ENCODE measurements at places on chromosomes 4 and X.

DNA sequence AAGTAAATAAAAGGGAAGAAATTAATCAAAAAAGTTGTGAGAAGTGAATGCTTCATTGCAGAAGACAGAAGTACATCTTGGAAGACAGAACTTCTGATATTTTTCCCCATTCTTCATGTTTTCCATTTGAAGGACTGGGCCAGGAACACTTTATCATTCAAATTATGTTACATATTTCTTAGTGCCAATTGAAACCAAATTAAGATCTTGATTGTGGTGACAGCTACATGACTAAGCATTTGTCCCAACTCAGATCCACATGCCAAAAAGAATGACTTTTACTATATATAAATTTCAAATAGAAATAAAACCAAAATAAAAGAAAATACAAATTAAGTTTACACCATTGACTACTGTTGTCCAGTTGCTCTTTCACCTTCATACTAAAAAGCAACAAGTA lies 14.0 kb upstream of the FGF5 start:
- DNase-seq: no peak

- no peak for DNase-seq
These were observed 187.1 kb downstream of the MGST2 start for GRCh38 chr4:139852612-139853269.

GRCh38 chr4:48594180-48594579 lies 104.1 kb downstream of the ZAR1 start:
- DNase-seq: no peak

DNA sequence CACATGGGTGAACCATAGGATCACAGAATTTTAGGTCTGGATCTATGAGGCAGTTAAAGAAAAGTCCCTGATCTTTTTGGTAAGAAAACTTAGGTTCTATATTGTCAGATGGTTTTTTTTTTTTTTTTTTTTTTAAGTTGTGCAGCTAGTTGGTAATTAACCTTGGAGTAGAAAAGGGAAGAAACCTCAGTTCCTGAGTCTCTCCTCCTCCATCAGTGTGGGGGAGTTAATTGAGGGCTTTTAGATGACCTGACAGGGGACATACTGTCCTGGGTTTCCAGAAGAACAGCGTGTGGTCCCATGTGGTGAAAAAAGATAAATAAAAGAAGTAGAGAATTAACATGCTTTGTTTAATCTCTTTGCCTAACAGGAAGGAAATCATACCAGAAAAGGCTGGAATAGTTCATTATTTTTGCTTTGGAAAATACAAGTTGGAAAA lies 123.7 kb downstream of the ARHGAP10 start:
- DNase-seq: no peak

DNA sequence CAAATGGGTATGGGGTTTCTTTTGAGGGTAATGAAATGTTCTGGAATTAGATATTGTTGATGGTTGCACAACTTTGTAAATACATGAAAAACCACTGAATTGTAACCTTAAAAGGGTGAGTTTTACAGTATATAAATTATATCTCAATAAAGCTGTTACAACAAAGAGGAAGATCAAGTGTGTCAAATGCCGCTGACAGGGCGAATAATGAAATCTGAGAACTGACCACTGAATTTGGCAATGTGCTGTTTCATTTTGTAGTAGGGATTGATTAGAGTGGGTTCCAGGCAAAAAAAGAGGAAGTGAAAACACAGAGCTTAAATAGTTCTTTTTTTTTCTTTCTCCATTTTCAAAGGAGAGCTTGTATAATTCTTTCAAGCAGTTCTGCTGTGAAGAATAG lies 161.1 kb upstream of the NAP1L5 start:
- DNase-seq: no peak

GRCh38 chr4:109631532-109632108 lies 71.6 kb downstream of the MCUB start:
- no peak for DNase-seq

GRCh38 chrX:153766871-153767673 lies 3.0 kb downstream of the PLXNB3 start:
- no peak for DNase-seq

GRCh38 chr4:1469043-1469442 lies 62.8 kb upstream of the NKX1-1 start:
- DNase-seq: no peak

GRCh38 chrX:56313308-56313707 lies 81.2 kb downstream of the KLF8 start:
- DNase-seq: no peak

- no peak for DNase-seq
These were observed 1.1 kb downstream of the NKX3-2 start for GRCh38 chr4:13543032-13543838.

GRCh38 chr4:89579771-89580170 lies 257.2 kb downstream of the SNCA start:
- DNase-seq: no peak

DNA sequence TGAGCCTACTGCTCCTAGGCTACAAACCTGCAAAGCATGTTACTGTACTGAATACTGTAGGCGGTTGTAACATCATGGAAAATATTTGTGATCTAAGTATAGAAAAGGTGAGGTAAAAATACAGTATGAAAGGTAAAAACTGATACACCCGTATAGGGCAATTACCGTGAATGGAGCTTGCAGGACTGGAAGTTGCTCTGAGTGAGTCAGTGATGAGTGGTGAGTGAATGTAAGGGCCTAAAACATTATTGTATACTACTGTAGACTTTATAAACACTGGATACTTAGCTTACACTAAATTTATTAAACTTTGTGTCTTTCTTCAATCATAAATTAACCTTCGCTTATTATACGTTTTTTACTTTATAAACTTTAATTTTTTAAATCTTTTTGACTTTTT lies 3.7 kb downstream of the KIF4A start:
- DNase-seq: no peak

- no peak for DNase-seq
These were observed 111.2 kb downstream of the QDPR start for GRCh38 chr4:17400686-17401085.

DNA sequence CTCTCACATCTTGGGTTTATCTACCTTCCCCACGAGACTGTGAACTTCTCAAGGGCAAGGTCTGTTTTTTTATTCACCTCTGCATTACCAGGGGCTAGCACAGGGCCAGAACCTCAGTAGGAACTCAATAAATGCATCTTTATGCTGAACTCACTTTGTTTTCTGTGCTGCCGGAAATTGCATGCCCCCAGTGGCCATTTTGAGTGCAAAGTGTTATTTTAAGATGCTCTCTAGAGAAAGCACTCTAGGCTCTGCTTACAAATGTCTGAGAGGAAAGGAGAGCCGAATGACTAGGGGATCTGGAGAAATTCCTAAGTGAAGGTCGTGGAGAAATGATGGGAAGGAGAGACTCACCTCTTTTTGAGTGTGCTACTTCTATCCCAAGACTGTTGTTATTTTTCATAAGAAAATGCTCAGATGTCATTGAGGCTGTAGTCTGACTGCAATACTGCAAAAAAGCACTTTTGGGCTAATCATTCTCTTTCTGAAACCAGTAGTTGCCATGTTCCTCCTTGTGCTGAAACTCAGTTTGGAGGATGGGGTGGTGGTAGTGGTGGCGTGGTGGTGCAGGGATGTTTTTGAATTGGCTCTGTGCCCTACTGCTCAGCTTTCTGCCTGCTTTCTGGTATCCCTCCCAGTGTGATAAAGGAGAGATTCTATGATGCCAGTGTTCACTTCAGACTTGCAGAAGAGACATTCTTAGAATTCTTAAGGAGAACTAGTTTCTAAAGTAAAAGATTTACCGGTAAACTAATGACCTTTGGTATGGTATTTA lies 41.3 kb downstream of the DOCK11 start:
- no peak for DNase-seq

DNA sequence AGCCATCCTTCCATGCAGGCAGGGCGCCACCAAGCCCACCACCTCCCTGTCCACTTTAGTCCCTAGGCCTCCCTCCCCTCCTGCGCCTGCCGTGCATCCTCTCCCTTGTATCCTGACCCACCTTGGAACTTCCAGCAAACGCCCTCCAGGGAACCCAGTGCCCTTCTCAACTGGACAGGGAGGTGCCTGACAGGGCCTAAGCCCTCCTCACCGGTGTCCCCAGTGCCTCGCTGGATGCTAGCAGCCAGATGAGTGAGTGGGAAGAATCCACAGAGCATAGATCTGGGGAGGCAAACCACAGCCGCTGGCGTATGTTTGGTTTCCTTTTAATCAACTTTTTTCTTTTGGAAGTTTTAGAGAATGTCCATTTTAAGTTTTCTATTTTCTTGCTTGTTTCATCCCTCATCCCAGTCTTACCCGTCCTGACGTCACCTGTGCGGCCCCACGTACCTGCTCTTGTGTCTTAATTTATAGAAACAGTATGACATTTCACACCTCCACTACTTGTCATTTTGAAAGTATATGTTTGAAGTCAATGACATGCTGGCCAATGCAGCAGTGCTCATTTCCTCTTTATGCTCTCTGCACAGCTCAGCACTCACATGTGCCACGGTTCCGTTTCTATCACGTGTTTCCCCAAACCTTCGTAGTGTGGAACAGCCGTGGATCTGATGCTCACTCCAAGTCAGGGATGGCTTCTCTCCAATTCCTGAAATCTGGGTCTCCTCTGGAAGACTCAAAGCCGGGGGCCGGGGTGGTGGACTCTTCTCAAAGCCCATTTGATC lies 3.4 kb upstream of the HMX1 start:
- DNase-seq: no peak

GRCh38 chr4:17077105-17077504 lies 178.7 kb upstream of the LDB2 start:
- DNase-seq: no peak

DNA sequence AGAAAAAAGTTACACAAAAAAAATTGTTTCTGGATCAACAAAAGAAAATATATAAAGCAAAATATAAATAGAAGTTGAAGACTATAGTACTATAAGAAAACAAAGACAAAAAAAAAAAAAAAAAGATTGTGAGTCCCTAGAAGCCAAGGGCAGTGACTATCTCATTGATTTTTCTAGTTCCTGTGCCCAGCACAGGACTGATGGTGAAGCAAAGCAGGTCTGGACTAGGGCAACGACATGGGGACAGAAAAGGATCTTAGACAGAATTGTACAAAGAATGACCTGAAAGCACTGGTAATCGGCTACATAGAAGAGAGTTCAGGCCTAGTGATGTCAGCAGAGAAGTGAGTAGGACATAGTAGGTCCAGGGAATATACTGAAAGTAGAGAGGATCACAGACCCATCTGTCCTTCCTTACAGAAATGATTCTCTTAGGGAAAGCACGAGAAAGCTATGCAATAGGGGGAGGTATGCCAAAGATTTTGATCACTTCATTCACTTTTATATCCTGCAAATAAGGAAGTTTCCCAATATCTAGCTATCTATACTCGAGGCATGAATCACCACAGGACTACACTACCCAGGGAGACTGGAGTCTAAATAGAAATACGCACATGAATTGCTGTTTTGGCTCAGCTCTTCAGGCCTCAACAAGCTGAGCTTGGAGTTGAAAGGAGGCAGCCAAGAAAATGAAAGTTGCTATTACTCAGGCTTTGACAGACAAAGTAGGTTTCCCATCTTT lies 230.9 kb upstream of the GPC4 start:
- no peak for DNase-seq

DNA sequence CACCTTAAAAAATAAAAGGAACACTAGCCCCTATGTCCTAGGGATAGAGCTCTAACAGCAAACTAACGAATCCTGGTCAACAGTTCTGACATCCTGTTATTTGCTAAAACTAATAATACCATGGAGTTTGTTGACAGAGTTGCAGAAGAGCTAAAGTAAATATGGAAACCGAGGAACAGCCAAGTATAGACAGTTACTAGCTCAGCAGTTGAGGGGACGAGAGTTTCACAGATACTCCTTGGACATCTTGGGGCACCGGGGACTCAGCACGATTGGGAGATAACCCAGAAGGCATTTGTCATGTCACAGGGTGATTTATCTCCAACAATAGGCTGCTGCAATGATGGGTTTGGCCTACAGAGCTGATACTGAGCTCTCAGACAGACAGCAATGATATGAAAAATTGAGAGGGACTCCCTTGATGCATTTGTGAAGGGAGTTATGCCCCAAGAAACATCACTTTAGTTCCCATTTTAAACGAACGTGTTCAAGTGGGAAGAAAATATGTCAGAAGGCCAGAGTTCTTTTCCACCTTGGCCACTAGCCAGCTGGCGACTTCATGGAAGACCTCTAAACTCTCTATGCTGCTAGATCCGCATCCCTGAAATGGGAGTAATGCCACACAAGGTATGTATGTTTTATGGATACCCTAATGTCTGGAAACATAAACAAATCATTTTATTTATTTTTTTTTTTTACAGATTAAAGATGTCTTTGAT lies 48.6 kb downstream of the TSC22D3 start:
- DNase-seq: no peak

- no peak for DNase-seq
These were observed 40.9 kb downstream of the JADE3 start for GRCh38 chrX:46953137-46953527.

DNA sequence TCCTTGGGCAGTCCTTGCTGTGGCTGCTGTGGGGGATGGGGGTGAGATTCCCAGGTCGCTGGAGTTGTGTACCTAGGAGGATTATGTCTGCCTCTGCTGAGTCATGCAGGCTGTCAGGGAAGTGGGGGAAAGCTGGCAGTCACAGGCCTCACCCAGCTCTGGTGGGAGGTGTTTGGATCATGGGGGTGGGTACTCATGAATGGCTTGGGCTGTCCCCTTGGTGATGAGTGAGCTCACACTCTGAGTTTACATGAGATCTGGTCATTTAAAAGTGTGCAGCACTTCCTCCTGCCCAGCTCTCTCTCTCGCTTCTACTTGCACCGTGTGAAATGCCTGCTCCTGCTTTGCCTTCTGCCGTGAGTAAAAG lies 24.6 kb upstream of the PDLIM3 start:
- DNase-seq: no peak

GRCh38 chrX:115535844-115536243 lies 25.1 kb upstream of the PLS3 start:
- DNase-seq: no peak

GRCh38 chr4:3856604-3857204 lies 90.5 kb downstream of the ADRA2C start:
- DNase-seq: no peak

GRCh38 chrX:144275843-144276242 lies 392.0 kb downstream of the UBE2NL start:
- no peak for DNase-seq

DNA sequence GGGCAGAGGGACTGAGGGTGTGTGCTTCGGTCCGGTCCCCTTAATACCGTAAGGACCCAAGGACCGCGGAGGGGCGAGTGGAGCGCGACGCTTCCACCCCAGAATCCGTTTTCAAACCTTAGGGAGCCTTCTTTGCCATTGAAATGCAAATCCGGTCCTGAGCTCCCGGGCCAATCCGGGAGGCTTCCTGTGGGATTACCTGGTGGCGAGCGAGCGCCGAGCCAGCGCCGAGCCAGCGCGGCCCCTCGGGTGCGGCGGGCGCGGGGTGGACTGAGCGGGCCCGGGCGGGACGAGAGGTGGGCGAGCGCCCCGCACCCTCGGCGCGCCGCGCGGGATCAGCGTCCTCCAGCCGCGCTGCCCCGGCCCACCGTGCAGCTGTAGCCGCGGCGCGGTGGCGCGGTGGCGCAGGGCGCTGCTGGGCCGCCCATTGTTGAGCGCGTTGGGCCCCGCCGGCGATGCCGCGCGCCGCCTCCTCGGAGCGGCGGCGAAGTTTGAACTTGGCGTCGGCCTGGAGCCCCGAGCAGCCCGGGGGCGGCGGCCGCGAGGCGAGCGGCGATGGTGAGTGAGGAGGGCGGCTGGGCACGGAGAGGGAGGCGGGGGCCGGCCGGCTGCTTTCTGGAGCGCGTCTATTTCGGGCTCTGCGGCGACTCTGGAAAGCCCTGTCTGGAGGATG lies 208.7 kb downstream of the SOWAHB start:
- no peak for DNase-seq

GRCh38 chrX:152901816-152902501 lies 4.1 kb downstream of the ZNF185 start:
- no peak for DNase-seq

Data from cerebellar nuclear complex (tissue), 1 donor.